ENCODE measurements at places on chromosomes 1 and 21.

DNA sequence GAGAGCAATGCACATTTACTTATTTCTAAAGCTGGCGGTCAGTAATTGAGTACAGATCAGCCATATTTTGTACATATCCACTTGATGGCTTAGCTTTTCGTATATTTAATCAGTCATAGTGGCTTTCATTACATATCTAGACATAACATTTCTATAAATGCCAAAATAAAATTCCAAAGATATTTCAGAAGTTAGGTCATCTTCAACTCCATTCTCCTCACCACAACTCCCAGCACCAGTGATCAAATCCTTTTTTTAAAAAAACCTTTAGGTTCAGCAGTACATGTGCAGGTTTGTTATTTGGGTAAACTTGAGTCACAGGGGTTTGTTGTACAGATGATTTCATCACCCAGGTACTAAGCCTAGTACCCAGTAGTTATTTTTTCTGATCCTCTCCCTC is 53.9 kb upstream of the GNG4 start:
- no peak for DNase-seq

DNA sequence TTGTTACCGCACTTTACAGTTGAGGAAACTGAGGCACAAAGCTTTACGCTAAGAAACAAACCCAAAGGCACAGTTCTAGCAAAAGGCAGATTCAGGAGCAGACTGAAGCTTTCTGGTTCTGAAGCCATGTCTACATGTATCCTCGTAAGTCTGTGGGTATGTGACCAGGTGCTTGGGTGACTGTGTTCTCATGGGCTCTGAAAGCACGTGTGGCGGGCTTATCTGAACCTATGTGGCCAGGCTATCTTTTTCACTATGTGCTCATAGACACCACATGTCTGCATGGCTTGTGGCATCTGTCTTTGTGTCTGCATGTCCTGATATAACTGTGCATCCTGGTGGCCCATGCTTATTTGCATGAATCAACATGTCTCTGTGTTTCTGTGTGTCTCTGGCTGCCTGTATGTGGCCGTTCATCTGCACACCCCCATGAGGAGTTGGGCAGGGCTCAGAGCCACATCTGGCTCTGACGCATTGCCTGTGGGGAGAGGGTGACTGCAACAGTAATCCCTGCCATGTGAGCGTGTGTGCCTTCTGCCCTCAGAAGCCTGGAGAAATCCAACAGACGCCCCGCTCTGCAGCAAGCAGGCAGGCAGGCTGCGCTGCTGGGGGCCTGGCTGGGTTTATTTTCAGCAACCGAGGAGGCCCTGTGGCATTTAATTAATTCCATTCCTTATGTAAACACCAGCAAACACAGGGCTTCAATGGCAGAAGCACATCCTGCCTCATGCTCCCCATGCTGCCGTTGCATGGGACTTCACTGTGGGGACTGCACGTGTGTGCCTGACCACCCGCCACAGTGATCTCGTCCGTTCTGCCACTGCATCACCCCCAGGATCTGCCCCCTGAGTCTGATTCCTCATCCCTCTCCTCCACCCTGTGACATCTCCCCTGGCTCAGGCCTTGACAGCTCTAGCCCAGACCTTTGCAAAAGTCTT is 115.4 kb downstream of the TRABD2B start:
- no peak for DNase-seq

DNA sequence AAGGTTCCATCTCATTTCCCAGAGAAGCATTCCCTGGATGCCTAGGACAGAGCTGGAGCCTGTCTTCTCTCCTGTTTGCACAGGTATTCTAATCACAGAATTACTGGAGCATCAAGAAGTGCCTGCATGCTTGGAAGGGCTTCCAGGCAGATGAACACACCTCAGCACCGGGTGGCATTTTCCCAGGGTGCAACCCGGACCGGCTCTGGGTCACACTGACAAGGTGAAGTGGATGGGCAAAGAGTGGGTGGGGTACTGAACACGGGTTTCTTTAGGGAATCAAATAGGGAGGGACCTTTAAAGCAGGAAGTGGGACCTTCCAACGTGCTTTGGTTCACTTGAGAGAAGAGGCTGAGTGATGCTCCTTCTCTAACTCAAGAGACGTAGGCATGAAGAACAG is 7.1 kb upstream of the PEF1 start:
- DNase-seq: no peak

DNA sequence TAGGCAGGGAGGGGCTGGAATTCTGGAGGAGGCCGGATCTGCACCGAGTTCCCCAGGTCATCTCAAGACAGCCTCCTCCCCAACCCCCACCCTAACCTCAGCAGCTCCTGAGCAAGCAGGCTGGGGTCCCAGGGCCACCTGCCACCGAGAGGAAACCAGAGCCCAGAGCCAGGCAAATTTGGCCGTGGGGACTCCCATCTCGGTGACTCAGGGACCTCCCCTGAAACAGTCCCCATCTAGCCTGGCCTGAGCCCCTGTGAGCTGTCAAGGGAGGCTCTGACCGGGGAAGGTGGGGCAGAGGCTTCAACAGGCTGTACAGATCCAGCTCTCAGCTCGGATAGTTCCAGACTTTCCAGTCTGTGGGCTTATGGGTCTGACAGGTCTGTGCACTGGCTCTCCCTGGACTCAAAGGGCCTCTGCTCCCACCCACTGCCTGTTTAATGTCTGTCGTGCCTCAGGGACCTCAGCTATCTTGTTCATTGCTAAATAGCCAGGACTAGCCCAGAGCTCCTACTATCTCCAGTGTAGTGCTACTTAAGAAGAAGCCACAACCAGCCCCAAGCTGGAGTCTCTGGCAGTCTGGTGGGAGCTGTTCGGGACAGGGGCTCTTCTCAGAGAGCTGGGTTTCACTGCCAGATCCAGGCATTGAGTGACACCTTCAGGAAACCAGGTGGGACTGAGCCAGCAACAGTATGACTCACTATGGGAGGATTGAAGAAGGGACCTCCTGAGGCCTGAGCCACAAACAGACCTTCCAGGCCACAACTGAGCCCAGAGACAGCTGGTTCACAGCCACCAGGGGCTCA is 25.6 kb downstream of the MATN1 start:
- no peak for DNase-seq

- DNase-seq: no peak
Observed at GRCh38 chr1:54409156-54410142, 3.3 kb upstream of the SSBP3 start.

DNA sequence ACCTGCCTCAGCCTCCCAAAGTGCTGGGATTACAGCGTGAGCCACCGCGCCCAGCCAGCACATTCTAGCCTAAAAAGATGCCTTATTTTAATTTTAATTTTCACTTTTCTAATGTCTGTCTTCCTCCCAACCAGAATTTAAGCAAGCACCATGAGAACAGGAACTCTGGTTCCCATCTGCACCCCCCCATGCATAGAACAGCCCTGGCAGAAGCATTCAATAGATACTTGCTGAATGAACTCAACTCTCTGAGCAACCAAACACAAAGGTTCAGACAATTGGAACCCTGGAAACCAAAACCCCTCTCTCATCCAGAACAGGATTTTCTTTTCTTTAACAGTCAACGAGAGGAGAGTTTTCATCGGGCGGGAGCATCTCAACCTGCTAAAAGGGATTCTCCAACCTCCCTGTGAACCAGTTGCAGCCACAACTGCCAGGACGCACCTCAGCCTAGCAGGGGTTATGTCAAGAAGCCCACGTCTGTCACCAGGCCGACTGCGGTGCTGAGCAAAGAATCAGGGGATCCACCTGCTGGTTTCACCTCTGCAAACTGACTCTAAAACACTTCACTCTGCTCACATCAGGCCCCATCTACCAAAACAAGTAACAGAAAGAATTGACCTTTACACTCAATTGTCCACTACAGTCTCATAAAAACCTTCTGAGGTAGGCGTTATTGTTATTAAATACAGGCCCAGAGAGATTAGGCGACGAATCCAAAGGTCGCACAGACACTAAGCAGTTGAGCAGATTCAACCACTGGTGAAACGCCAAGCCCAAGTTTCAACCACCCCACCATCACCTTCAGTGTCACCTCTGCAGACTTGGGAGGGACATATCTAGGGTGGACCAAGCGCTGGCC is 1.7 kb downstream of the KIAA2013 start:
- DNase-seq: no peak

DNA sequence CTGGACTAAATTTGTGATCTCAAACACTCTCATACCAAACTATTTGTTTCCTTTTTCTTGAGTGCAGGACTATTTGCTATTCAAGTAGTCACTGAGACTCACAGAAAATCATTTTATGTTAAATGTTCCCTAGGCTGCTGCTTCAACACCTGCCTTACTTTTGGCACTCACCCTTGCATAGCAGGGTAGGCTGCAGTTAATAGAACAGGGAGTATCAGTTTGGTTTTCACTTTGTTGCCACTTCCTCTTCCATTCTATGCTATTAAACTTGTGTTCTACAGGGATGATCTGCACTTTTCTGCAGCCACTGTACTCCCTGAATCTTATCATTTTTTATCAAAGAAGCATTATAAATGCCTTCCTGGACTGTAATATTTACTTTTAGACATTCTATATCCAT is 148.7 kb upstream of the PRMT6 start:
- DNase-seq: no peak

- no peak for DNase-seq
Observed at GRCh38 chr1:201648066-201648906, 109.4 kb downstream of the NAV1 start.

DNA sequence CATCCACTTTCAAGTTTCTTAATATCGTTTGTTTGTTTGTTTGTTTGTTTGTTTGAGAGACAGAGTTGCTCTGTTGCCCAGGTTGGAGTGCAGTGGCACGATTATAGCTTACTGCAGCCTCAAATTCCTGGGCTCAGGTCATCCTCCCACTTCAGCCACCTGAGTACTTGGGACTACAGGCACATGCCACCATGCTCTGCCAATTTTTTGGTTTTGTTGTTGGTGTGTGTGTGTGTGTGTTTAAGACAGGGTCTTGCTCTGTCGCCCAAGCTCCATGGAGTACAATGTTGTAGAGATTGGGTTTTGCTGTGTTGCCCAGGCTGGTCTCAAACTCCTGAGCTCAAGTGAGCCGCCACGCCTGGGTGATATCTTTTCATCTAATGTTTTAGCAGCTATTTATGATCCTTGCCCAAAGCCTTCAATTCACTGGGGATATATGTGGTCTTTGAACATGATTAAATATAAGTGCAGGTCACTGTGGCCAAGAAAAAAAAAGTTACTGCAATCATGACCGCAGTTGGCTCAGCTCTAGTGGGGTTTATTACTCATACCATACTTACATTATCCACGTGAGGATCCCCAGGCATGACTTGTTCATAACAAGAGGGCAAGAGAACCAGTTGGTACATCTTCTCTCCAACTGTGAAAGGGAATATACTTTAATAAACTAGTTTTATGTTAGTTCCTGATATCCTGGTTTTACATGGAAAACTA is 8.0 kb downstream of the RRP1B start:
- no peak for DNase-seq

- no peak for DNase-seq
Observed at GRCh38 chr1:231062500-231063270, 22.6 kb upstream of the FAM89A start.

DNA sequence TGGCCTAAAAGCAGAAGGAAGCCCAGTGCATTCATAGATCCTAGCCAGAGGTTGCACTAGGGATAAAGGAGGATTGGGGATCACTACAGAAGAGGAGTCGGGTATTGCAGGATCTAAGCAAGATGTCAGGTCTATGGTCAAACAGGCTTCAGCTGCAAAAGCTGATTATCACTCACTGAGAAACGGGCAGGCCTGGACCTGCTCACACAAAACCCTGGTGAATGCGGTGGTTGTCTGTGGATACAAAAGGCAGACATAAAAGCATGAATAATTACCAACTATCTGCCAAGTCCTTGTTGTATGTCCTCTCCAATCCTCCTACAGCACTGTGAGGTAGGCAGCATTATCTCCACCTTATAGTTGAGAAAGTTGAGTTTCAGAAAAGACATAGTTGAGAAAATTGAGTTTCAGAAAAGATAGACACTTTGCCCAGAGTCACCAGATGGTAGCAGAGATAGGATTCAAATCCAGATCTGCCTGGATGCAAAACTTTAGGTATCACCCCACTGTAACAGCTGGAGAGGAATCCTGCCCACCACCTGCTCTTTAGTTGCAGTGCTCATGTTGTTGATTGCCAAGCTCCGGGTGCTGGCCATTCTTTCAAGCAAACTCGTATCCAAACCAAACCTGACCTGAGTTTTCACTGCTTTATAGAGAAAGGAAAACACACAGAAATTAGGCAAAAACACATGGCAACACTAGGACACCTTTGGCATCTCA is 49.6 kb upstream of the HOOK1 start:
- DNase-seq: no peak

DNA sequence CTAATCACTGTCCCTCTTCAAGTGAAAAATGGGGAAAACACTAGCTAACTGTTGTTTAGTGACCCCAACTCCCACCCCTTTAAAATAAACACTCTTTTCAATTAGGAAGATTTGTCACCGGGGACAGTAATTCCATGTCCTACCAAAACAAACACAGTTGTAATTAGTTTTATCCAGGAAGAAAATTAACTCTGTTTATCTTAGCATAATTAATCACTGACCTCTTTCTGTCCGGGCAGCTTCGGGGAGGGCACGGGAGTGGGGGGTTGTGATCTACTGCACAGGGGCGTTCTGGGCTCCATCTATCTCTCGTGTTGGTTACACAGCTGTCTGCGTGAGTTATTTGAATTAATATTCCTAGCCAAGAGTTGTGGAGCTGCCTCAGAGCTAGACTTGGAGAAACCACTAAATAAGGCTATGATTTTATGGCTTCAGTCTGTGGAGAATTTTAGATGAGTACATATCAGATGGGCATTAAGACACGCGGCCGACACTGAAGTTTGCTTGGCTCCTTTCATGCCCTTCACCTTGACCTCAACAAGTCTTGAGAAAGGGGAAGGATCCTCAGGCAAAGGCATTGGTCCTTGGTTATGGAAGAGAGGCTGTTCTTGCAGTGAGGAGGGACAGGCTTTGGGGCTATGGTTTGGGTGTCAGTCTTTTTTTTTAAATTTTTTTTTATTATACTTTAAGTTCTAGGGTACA is 102.0 kb upstream of the TRABD2B start:
- no peak for DNase-seq

DNA sequence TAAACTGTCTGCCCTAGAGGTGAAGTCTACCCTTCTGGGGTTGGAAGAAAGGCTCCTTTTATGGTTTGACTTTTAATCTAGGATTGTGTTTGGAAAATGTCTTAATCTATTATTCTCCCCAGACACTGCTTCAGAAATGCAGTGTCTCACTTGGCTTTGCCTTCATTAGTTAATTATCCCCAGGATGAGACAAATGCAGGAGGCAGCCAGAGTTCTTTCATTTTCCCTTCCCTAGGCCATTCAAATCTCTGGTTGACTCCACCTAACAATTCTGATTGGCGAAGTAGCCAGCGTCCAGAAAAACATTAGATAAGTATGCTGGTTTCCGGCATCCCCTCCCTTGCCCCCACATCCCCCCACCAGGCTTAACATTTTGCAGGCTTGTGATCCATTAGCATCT is 325.8 kb upstream of the PBX1 start:
- DNase-seq: no peak

GRCh38 chr1:78267513-78268218 is 221.9 kb downstream of the GIPC2 start:
- DNase-seq: no peak

DNA sequence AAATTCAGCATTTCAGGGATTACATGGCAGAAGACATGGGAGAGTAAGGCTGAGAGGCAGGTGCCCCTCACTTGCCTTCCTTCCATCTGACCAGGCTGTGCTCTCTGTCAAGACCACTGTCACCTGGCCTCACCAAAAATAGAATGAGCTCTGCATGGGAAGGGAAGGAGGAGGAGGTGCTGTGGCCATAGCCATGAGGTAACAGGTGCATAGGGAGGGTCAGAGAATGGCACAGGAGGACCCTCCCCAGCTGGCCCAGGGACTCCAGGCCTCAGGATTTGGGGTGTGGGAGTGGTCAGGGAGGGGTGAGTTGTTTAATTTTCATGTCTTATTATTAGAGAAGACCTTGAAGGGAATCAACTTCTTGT is 192.3 kb downstream of the FCRL5 start:
- DNase-seq: no peak

GRCh38 chr1:151718011-151718431 is 1.4 kb upstream of the CELF3 start:
- DNase-seq: no peak
